ENCODE measurements at places on chromosomes 4 and X. TPM values are rescaled to one million over a fixed set of nuclear protein-coding genes. Genes with fewer than 3 reads are reported as not detected.

TCEAL3 gene
- total RNA-seq: 14.8 TPM

MED14 gene
- total RNA-seq: 23.9 TPM

SLC34A2 gene
- 0.11 TPM for total RNA-seq

CT45A8 gene
- total RNA-seq: not detected

NAP1L2 gene
- total RNA-seq: 5.4 TPM

TSPYL2 gene
- total RNA-seq: 33.4 TPM

FGFR3 gene
- 2.9 TPM for total RNA-seq

GC gene
- total RNA-seq: 0.24 TPM

SHOX gene
- total RNA-seq: not detected

GPR50 gene
- not detected for total RNA-seq

PDLIM3 gene
- total RNA-seq: 208 TPM

FAM9B gene
- not detected for total RNA-seq

PAGE4 gene
- total RNA-seq: not detected

GUCY1B1 gene
- 25.1 TPM for total RNA-seq

ADH5 gene
- total RNA-seq: 197 TPM

PASD1 gene
- total RNA-seq: not detected

SCML2 gene
- total RNA-seq: 1.2 TPM

ARAP2 gene
- 2.4 TPM for total RNA-seq

PCDH10 gene
- 0.08 TPM for total RNA-seq

PCDH11X gene
- total RNA-seq: 0.11 TPM

ZAR1 gene
- not detected for total RNA-seq

MAGED4B gene
- 0.67 TPM for total RNA-seq

P2RY8 gene
- total RNA-seq: 1.6 TPM

FRMD7 gene
- not detected for total RNA-seq

MAGEB17 gene
- not detected for total RNA-seq

AASDH gene
- total RNA-seq: 5.0 TPM

TTC29 gene
- not detected for total RNA-seq

ART3 gene
- 164 TPM for total RNA-seq

INPP4B gene
- 10.7 TPM for total RNA-seq

SPP1 gene
- 5.6 TPM for total RNA-seq

ADAMTS3 gene
- 0.27 TPM for total RNA-seq

KCND1 gene
- 0.38 TPM for total RNA-seq

WDR17 gene
- total RNA-seq: 0.32 TPM

RNF4 gene
- total RNA-seq: 22.3 TPM

NDST3 gene
- not detected for total RNA-seq

CSAG3 gene
- not detected for total RNA-seq

TLR1 gene
- 3.4 TPM for total RNA-seq

PNMA6A gene
- 3.0 TPM for total RNA-seq

CFAP299 gene
- total RNA-seq: not detected

PTCHD1 gene
- 0.08 TPM for total RNA-seq

GPR173 gene
- 0.67 TPM for total RNA-seq

MRPS18C gene
- 68.7 TPM for total RNA-seq

UCP1 gene
- total RNA-seq: not detected

TLR3 gene
- 4.6 TPM for total RNA-seq

GJB1 gene
- not detected for total RNA-seq

KLHL13 gene
- 5.7 TPM for total RNA-seq

EREG gene
- total RNA-seq: not detected

GABRE gene
- 28.0 TPM for total RNA-seq

TRIML2 gene
- total RNA-seq: not detected

CT83 gene
- not detected for total RNA-seq

STK32B gene
- 1.0 TPM for total RNA-seq

ERAS gene
- total RNA-seq: not detected

DMD gene
- total RNA-seq: 135 TPM

GLOD5 gene
- not detected for total RNA-seq

STOX2 gene
- 8.5 TPM for total RNA-seq

COX18 gene
- 15.9 TPM for total RNA-seq

OCIAD2 gene
- 16.6 TPM for total RNA-seq

NSG1 gene
- total RNA-seq: 6.8 TPM

SMS gene
- total RNA-seq: 53.3 TPM

SHROOM2 gene
- 0.70 TPM for total RNA-seq
